ENCODE measurements at places on chromosomes 5 and 9.

- DNase-seq: no peak
Measured at GRCh38 chr9:8600914-8601680, 801.5 kb upstream of the DMAC1 start.

- DNase-seq: no peak
Measured at GRCh38 chr5:178318893-178319292, 86.3 kb upstream of the PHYKPL start.

GRCh38 chr5:120037451-120037850 is 408.1 kb downstream of the FAM170A start:
- no peak for DNase-seq

DNA sequence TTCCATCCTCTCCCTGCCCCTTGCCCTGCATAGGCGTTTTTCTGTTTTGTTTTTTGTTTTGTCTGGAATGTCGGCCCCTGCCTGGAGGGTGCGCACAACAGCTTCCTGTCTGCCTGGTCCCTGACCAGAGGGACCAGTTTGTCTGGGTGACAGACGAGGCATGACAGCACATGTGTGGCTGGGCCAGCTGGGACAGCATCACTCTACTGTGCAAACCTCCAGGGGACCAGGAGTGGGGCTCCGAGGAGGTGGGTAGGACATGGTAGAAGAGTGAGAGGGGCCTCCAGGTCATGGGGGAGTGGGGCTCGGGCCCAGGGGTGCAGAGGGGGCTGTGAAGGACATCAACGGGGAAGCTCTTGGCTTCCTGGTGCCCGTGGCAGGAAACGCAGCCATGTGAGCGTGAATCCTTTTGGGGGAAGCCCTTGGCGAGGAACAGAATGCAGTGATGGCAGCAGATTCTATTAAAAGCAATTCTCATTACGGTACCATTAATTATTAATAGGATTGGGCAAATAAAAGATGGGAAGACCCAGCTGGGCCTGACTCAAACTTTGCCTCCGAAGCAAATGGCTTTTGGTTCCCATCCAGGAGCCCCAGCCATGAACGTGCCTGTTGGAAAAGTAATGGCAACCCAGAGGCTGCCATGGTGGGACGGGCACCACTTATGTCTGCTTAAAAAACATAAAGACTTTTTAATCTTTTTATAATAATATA is 184.4 kb upstream of the IER5L start:
- DNase-seq: no peak

GRCh38 chr9:122941582-122942234 is 888 bp downstream of the RABGAP1 start:
- peak; percentile 55 for DNase-seq

- no peak for DNase-seq
Measured at GRCh38 chr5:175380701-175381100, 63.3 kb downstream of the DRD1 start.

DNA sequence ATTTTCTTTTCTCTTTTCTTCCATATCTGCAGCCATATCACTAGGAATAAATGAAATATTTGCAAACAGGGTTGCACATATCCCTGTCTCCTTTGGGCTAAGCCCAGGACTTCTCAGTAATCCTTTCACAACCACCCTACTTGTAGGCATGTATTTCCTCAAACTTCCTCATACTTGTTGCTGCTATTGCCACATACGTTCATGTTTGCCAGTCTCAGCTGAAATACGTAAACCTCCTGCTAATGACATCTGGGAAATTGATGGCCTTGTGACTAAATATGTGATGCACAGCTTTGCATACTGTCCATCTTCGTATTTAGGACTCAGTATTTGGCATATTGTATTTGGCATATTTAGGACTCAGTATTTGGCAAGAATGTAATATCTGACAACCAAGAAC is 224.6 kb downstream of the PLK2 start:
- peak; percentile 53 for DNase-seq

DNA sequence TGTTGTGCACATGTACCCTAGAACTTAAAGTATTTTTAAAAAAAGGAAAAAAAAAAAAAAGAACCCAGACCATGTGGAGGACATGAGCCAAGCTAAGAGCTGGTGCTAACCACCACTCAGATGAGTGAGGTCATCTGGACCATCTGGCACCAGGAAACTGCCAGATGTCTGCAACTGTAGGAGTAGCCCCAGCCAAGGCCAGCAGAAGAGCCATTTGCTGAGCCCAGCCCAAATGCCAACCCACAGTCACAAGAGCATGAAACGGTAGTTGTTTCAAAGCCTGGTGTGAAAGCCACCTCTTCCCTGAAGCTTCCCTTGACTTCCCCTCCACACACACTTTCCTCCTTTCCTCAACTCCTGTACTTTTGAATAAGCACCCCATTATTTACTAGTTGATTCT is 69.2 kb upstream of the FCN1 start:
- DNase-seq: no peak

DNA sequence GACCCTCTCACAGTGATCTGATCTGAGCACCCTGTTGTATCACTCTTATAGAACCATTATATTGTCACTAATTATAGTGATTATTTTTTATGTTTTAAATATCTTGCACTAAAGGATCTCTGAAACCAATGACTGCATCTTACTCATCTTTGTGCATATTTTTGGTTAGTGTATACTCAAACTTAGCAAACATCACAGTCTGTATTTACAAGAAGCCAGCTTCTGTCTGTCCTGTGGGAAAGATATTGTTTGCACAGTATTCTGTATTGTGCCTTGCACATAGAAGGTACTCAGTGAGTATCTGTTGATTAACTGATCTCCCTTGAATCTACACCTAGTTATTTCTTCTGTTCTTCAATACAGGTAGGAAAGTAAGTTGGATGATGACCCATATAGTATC is 131.5 kb downstream of the PAM start:
- no peak for DNase-seq

- DNase-seq: no peak
Measured at GRCh38 chr5:160852049-160852448, at the start of gene ATP10B. TSS of gene ATP10B (minus strand) at chr5:160852211. CDS start at chr5:160688074, 164,137 bp downstream.

GRCh38 chr9:108897324-108898096 is 35.4 kb downstream of the ACTL7A start:
- DNase-seq: no peak

- DNase-seq: peak; percentile 62
Measured at GRCh38 chr5:34511915-34512314, 144.2 kb upstream of the RAI14 start.

- DNase-seq: no peak
Measured at GRCh38 chr9:22278426-22278825, 168.2 kb upstream of the DMRTA1 start.

- no peak for DNase-seq
Measured at GRCh38 chr9:3960661-3961144, 339.2 kb downstream of the GLIS3 start.

- DNase-seq: peak; percentile 28
Measured at GRCh38 chr5:111072949-111073682, 1.6 kb downstream of the TSLP start.

DNA sequence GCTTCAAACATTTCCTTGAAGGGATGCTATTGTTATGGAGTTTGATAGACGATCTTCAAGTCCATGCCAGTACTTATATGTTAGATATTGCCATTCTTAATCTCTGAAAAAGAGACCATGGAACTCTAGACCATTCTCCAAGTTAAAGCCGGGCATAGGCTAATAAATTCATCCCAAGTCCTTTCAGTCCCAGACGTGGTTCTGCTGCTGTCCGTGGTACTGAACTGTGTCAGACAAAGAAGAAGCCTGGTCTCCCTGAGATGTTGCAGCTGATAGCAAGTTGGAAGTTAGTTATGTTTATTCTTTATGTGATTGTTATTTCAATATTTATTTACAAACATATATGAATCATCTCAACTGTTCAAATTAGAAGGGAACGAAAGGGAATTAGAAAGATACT is 158.7 kb downstream of the NMUR2 start:
- peak; percentile 28 for DNase-seq

DNA sequence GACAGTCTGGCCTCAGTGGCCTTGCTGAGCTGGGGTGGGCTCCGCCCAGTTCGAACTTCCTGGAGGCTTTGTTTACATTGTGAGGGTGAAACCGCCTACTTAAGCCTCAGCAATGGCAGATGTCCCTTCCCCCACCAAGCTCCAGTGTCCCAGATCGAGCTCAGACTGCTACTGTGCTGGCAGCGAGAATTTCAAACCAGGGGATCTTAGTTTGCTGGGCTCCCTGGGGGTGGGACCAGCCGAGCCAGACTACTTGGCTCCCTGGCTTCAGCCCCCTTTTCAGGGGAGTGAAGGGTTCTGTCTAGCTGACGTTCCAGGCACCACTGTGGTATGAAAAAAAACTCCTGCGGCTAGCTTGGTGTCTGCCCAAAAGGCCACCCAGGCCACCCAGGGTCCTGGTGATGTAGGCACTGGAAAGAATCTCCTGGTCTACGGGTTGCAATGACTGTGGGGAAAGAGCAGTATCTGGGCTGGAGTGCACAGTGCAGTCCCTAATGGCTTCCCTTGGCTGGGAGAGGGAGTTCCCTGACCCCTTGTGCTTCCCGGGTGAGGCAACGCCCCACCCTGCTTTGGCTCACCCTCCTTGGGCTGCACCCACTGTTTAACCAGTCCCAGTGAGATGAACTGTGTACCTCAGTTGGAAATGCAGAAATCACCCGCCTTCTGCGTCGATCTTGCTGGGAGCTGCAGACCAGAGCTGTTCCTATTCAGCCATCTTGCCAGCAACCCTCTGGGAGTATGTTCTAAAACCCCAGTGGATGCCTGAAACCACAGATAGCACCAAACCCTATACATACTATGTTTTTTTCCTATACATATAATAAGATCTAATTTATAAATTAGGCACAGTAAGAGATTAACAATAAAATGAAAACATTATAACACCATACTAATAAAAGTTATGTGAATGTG is 95.5 kb downstream of the TMEM161B start:
- DNase-seq: no peak
